ENCODE measurements at places on chromosomes 13 and 19.

- DNase-seq, result no peak
Observed at GRCh38 chr19:33804021-33804799, 7.5 kb downstream of the KCTD15 start.

GRCh38 chr13:21759463-21759862, 88.6 kb downstream of the FGF9 start:
- no peak for DNase-seq

DNA sequence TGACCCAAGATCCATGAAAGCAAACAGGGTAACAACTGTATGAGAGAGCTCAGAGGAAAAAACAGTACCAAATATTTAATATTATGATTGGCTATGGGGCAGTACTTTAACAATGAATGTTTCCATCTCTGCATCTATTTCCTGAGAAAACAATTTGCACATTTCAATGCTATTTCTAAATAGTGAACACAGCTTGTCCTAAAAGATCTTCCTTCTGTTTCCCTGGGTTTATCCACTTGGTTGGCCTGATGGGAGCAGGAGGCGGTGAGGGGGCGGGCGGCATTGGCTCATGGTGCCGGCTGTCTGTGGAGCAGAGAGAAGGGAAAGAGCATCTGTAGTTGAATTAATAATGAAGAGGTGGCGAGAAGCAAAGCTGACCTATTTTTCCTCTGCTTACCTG, 291.4 kb downstream of the DCLK1 start:
- no peak for DNase-seq

DNA sequence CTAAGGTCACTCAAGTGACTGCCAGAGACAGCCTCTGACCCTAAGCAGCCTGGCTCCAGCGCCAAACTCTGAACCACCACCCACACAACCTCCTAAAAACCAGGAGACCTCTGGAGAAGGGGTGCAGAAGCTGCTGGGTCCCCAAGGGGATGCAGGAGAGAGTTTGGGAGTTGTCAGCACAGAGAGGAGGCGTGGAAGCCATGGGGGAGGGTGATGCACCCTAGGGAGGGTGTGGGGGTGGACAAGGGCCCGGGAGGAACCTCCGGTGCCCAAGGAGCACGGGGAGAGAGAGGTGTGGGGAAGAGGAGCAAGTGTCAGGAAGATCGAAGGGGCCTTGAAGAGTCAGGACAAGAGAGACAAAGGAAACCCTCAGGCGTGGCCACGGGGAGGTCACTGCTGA, 2.1 kb upstream of the HIPK4 start:
- no peak for DNase-seq

DNA sequence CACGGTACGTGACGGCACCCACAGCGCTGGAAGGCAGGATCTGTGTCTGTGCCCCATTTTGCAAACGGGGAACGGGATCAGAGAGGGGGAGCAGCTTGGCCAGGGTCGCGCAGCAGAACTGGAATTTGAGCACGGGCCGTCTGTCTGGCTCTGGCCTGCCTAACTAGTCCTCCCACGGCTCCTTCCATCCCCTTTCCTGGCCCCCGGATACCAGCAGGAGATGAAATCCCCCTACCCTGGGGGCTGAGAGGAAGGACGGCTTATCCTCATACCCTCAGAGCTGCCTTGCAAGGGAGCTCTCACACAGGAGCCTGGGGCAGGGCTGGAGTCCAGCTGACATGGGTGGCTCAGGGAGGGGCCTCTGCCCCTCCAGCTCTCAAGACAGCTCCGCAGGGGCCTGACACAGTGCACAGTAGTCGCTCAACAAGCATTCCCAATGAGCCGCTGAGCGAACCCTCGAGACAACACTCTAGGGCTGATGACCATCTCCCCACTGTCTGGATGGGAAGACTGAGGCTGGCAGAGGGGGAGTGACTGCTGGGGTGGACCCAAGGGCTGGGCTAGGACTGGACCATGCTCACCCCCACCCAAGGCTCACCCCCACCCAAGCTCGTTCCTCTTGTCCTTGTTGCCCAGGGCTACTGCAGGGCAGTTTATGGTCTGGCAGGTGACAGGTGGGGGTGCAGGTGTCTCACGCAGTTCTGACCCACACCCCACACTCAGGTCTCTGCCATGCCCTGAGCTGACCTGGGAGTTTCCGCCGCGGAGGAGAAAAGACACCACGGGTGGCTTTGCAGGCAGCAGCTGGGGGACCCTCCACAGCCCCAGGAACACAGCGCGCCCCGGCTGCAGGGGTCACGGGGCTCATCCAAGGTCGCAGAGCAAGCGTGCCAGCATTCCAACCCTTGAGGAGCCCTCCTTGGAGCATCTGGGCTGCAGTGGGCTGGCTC, 4.0 kb downstream of the ZBTB7A start:
- DNase-seq, result no peak

- no peak for DNase-seq
Observed at GRCh38 chr13:45481688-45482087, 16.9 kb downstream of the COG3 start.
